ENCODE measurements at places on chromosomes 1 and 21.
A peak's percentile ranks its signal among the peaks of the same experiment; 100 is the strongest.

DNA sequence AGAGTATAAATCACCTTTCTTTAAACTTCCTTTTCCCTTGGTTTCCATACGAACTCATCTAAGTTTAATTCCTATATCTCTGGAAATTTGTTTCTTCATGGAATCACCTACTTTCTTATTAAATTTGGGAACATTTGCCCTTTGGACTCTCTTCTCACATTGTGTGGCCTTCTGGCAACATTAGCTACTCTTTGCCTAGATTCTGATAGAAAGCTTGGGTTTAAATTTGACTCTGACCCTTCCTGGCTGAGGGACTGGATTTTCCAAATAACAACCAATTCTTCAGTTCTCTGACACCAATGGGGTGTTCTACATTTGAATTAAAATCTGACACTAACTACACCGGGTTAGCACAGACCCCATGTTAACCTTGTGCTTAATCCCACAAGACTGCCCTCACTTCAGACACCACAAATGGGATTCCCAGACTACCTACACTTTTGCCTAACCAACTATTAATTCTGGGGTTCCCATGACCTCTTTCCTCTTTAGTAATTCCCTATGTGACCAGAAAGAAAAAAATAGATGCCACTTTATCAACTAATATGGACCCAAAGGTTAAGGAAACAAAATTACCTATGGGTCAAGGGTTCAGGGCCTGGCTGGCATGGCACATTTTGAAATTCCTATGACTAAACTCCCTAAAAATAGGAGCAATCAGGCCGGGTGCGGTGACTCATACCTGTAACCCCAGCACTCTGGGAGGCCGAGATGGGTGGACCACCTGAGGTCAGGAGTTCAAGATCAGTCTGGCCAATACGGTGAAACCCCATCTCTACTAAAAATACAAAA is 9.7 kb upstream of the THEM4 start:
- DNase-seq: no peak

- no peak for DNase-seq
Observed at GRCh38 chr1:112927462-112927990, 28.5 kb downstream of the SLC16A1 start.

DNA sequence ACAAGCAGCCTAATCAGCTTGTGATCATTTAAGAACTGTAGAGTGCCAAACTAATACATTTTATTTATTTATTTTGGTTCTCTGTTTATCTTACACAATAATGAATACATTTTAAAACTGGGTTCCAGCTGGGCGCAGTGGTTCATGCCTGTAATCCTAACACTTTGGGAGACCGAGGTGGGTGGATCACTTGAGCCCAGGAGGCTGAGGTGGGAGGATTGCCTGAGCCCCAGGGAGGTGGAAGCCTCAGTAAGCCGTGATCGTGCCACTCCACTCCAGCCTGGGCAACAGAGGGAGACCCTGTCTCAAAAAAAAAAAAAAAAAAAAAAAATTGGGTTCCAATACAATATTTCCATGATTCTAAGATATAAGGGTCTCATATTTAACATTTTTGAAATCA is 9.2 kb downstream of the FBXO28 start:
- no peak for DNase-seq

DNA sequence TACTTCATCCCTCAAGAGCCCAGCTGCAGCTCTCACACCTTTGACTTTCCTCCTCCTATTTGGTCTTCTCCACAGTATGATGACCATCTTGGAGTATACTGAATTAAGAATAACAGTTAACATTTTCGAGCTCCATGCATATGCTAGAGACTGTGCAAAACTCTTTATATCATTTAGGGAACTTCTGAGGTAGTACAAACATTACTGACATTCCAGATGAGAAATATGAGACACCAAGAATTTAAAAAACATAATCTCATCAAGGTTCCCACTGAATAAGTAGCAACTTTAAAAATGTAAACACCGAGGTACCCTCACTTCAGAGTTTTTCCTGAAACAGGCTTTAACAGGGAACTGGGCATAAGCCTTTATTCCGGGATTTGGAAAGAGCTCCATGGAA is 22.7 kb downstream of the FMO3 start:
- DNase-seq: no peak

- DNase-seq: no peak
Observed at GRCh38 chr21:29033301-29033700, 8.8 kb downstream of the USP16 start.

DNA sequence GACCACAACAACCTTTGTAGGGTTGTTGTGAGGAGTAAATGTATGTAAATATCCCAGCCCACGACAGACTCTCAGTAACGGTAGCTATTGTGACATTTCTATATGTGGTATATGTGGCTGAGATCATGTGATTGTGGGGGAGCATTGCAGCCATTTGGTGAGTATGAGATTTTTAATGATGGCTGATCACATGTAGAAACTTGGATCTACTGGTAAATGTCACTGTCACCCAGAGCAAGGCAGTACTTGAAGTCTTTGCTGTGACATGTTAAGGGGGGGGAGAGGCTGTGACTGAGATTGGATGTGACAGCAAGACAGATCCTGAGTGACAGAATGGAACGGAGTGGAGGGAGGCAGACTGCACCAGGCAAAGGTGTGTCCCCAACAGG is 23.9 kb upstream of the MEF2D start:
- DNase-seq: no peak

DNA sequence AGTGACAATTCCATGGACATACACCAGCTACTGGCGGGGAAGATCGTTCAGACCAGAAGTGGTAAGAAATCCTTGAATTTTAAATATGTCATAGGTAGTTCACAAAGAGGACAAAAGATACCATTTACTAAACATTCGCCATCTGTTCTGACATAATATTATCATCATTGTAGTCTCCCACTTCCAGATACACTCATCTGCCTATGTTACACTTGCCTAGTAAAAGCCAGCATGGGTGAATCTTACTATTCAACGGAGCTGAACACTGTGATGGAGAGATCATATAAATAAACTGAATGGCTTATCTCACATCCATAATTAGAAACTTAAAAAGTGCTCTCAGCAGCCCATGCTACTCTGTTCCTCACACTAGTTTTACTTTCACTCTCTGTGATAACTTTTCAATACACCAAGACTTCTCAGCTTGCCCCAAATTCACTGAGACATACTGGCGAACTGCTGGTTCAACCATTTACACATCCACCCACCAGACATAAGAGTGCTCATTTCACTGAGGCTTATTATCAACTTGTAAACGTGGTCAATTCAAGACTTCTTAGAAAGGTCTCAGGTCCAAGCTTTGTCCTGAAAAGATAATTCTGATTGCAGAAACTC is 463 bp upstream of the PRRC2C start:
- DNase-seq: no peak

GRCh38 chr1:186050360-186050759 is 316.2 kb downstream of the HMCN1 start:
- no peak for DNase-seq

DNA sequence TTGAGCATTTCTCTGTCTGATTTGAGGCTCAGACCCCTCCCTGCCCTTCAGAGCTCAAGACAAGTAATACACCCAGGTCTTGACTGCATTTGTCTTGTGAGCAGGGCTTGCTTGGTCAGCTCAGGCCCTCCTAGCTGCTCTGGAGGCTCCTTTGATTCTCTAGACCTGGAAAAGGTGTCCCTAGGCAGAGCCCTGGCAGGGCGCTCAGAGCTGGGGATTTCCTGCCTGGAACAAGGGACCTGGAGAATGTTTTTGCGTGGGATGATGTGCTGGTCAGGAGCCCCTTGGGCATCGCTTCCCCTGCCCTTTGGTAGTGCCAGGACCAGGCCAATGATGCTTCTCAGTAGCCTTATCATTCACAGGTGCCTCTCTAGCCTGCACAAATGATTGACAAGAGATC is 4.9 kb upstream of the CCDC28B start:
- no peak for DNase-seq

GRCh38 chr1:180609643-180610555 is 21.9 kb upstream of the XPR1 start:
- DNase-seq: no peak

GRCh38 chr1:149942885-149943284 is 6.2 kb upstream of the MTMR11 start:
- DNase-seq: no peak

DNA sequence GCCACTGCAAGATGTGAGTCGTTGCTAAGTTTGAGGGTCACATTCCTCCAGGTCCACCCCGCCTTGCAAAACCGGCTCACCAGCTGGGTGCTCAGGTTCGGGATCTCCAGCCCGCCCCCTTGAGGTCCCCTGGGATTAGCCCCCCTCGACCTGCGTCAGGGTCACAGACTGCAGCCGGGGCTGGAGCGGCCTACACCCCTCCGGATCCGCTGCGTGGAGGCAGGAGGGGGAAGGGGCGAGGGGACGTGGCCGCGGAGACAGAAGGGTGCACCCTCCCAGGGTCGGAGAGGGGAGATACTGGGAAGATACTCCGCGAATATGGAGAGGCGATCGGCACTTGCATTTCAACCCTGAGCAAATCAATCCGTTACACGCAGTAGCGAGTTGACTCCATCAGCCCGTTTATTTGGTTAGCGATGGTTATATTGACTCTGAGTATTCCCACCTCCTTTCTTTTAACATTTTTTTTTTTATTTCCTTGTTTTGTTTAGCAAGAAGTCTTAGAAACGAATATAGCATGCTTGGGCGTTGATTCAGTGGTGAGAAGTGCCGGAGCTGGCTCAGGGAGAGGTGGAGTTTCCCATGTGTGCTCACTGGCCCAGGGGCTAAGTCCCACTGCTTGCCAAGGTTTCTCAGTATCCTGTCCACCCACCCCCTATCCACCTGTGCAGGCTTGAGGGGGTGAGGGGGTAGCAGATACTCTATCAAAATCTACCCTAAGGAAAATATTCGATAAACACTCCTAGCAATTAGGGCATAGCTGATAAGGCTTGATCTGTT is 997 bp downstream of the IFNAR2 start:
- no peak for DNase-seq

- no peak for DNase-seq
Observed at GRCh38 chr1:53929246-53929960, 16.1 kb downstream of the IFT25 start.

GRCh38 chr1:158999316-159000069 is 10.2 kb upstream of the IFI16 start:
- DNase-seq: no peak

DNA sequence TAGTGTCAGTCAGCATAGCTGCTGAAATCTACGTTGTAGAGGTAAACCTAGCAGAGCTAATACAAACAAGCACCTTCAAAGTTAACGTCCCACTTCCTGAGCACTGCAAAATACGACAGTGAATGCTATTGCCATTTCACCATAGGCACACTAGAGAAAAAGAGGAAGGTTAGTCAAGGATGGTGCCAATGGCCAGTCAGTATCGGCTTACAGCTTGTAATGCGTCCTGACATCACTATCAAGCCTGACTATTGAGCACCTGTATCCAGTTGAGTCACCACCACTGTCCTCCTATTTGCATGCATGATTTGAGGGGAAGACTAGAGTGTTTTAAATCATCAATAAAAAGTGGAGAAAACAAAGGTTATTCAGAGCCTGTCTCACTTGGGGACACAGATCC is 34.4 kb downstream of the NUCKS1 start:
- no peak for DNase-seq

- DNase-seq: no peak
Observed at GRCh38 chr1:171954361-171954760, 113.1 kb downstream of the DNM3 start.

- DNase-seq: no peak
Observed at GRCh38 chr1:21568006-21568746, 59.0 kb downstream of the ALPL start.

GRCh38 chr1:234559902-234560676 is 49.9 kb downstream of the IRF2BP2 start:
- no peak for DNase-seq

GRCh38 chr1:194952171-194952570 is 1656.1 kb downstream of the KCNT2 start:
- DNase-seq: no peak

DNA sequence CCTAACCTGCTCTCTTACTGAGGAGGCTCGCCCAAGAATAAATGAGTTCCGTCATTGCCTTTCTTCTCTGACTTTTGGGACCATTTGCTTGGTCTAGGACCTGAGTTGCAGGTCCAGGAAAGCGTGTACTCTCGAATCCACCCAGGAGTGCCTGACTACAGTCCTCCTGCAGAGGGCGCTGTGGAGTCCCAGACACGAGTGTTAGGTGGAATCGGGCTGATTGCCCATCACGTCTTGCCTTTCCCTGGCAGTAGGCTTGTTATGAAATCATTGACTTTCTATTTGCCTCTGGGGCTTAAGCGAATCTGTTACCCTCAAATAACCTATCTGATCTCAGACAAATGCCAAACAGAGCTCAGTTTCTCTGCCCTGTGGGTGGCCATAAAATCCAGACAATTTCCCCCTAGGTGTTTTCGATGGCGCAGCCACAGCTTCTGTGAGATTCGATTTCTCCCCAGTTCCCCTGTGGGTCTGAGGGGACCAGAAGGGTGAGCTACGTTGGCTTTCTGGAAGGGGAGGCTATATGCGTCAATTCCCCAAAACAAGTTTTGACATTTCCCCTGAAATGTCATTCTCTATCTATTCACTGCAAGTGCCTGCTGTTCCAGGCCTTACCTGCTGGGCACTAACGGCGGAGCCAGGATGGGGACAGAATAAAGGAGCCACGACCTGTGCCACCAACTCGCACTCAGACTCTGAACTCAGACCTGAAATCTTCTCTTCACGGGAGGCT is at the start of gene IL20:
TSS of gene IL20 (plus strand) at position 685 of the 733 bp plus-strand sequence. CDS start 230 bp downstream, outside the sequence.
- DNase-seq: peak; percentile 76

DNA sequence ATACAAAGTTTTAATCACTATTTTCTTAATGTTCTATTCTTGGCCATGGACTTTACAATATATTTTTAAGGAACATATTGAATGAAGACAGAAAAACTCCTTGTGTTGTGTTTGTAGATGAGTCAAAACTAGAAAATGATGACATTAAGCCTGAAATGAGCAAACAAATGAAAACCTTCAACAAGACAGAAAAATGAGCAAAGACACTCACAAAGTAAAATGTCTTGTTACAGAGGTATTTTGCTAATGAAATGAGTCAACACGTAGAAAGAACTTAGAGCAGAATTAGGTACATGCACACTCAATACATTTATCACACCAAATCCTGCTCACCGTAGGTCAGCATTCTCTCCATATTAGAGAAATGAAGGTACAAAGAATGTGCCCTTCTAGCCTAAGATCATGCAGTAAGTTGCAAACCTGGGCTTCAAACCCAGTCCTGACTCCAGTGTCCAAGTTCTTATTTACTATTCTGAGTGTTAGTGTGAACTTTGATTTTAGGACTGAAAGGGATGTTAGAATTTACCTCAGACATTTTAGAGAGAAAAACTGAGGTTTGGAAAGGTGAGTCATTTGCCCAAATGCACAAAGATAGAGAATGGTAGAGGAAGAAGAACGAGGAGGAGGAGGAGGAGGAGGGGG is 133.9 kb upstream of the SGIP1 start:
- no peak for DNase-seq

DNA sequence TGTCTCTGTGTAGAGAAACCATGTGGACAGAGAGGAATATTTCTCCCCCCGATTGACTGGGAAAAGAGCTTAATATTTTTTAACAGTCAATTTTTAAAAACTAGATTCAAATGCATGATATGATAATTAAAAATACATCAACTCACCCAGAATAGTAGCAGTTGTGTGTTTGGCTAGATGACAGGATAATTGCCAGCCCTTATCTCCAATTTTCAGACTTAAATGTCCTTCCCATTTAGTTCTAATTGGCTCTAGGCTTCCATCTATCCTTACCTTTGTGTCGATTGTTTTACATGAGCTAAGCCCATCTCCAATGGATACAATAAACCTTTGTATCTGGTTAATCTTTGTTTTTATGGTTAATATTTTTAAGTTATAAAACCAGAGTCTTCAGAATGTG is 23.9 kb upstream of the KIAA0040 start:
- no peak for DNase-seq

GRCh38 chr1:154698320-154699096 is 90.5 kb upstream of the ADAR start:
- no peak for DNase-seq

GRCh38 chr21:20026543-20026942 is 971.7 kb upstream of the NCAM2 start:
- DNase-seq: no peak

All from stimulated activated naive CD4-positive, alpha-beta T cell treated with Interleukin-2 at 50 U/mL for 16 hours (primary cell).